ENCODE measurements at places on chromosomes 7 and 10.

DNA sequence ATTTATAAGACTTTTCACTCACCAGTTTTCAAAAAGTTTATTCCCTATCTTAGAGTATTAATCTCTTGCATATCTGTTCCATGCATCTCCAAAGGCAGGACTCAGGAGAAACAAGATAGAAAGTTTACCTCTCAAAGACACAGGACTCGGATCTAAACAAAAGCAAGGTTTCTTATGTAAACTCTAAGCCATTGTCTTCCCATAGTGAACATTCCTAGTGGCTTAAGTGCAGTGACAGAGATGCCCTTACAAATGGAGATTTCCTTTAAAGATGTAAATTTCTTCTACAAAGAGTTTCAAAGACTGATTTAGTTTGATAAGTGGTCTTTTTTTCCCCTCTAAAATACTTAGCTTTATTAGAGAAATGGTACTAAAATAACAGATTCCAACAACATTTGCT, 209.8 kb downstream of the ACTR3B start:
- no peak for DNase-seq

GRCh38 chr10:110184398-110184797, 23.0 kb upstream of the MXI1 start:
- no peak for DNase-seq

GRCh38 chr7:138478499-138478908, 18.4 kb downstream of the TRIM24 start:
- DNase-seq = no peak

GRCh38 chr7:41942468-41943093, 239.7 kb upstream of the INHBA start:
- no peak for DNase-seq

DNA sequence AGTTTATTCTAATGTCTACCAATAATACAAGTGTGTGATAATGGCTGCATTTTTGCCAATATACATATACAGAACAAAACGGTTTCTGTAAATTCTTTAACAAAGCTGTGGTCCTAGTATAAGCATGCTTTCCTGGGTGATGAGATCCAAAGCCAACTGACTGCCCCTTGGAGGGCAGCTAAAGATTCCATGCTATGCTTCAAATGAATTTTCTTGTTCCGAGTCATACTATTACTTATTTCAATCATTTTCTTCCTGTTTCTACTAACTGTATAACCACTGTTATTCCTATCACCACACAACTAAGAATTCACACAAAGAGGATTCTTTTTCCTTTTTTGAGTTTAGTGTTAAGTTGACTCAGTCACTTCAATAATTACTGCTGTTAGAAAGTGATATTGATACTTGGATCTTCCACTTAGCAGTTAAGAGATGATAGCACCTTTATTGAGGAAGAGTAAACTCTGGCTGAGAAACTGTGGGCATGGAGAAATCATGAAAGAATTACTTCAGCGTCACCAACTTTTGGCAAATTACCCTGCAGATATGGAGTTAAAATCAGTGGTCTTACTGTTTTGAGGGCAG, 197.5 kb downstream of the ARL4A start:
- DNase-seq = no peak

- no peak for DNase-seq
Measured at GRCh38 chr7:95396136-95397032, at the start of gene PON3. TSS of gene PON3 (minus strand) at chr7:95396375. CDS start at chr7:95396350, 25 bp downstream.

GRCh38 chr7:114158275-114158674, 239.5 kb upstream of the PPP1R3A start:
- no peak for DNase-seq

DNA sequence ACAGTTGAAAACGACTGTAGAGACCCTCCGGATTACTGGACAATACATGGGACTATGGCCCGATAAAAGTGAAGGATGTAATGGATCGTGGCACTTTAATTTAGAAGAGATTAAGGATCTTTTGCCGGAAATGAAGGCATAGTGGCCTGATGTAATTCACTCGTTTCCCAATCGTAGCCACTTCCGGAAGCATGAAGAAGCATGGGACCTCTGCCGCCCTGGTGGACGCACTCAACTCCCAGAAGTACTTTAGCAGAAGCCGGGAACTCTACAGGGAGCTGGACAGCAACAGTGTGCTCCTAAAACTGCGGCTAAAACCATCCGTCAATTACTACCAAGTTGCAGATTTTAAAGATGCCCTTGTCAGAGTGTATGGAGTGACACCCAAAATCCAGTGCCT, 59.6 kb upstream of the NUPR2 start:
- DNase-seq = no peak

DNA sequence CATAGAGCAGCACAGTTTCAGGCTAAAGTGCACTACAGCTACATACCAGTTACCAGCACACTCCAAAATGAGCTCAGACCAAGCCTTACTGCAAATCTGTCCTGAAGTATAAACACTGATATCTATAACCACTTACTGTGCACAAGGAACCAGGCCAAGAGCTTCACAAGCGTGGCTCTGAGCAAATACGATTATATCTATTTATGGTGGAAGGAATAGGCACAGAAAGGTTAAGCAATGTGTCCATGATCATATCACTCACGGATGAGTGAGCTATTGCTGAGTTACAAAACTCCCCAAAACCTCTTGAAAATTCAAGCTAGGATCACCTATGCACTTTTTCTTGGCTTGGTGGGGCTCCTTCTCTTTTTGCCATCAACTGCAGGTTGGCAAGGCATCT, 84.9 kb downstream of the GPAM start:
- DNase-seq = no peak

DNA sequence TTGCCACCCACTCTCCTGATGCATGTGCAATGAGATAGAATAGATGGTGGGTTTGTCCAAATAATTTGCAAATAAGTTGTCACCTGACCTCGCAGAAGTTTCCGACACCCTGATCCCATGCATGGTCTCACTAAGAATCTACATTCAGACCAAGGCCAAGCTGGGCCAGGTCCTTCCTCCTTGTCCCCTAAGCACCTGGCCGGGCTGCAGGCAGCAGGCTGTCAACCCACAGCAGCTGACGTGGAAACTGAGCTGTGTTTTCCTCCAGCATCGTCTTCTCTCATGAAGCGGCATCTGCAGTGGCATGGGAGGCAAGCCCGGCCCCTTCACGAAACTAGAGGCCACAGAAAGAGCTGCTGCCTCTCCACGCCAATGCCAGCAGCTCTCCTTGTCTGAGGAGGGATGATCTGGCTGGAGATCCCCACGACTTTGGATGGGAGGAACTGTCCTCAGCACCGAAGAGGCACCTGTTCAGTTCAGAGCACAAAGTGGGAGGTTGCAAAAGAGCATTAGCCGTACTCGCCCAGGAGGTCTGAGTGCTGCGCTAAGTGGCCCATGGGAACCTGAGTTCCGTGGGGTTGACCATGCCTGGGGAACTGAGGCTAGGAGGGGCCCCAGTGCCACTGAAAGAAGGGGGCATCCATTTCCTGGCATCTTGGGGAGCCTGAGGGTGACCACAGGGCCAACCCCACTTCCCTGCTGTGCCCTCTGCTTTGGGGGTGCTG, 110.5 kb upstream of the INSIG1 start:
- DNase-seq = no peak

DNA sequence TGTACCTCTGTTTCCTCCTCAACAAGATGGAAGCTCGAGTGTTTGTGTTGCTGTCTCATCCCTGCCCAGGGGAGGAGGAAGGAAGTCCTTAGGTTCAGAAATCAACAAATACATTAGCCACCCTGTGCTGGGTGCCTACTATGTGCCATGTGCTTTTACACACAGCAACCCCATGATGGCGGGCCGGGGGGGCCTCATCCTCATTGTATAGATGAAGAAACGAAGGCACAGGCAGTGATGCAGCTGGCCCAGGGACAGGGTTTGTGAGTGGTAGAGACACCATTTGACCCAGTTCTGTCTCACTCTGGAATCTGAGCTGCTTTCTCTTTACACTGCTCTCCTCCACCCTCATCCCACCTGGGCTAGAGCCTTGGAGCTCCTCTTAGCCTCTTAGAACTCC, 1.9 kb upstream of the CALHM2 start:
- DNase-seq = no peak

DNA sequence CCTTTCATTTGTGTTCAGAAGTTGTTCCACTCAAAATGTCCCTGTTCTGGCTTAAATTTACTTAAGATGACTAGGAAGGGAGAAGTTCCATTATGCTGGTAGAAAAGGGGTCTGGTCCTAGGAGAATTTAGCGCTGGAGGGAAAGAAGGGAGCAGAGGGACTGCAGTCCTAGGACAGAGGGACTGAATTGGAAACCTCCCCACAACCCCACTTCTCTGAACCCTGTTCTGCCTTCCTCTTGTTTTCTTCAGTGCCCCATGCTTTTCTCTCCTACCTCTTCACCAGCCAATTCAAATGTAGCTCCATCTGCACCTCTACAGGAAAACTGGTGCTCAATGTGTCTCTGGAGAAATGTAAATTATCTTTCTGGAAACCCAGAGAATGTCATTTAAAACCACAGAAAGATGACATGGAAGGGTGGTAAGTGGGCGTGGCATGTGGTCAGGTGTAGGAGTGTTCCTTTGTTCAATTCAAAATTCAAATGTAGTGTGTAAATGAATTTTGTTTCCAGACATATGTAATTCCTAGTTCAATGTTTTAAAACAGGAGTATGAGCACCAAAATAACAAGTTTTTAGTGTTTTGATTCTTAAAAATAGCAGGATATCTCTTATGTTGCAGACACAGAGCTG, 24.0 kb upstream of the RHOBTB1 start:
- no peak for DNase-seq

DNA sequence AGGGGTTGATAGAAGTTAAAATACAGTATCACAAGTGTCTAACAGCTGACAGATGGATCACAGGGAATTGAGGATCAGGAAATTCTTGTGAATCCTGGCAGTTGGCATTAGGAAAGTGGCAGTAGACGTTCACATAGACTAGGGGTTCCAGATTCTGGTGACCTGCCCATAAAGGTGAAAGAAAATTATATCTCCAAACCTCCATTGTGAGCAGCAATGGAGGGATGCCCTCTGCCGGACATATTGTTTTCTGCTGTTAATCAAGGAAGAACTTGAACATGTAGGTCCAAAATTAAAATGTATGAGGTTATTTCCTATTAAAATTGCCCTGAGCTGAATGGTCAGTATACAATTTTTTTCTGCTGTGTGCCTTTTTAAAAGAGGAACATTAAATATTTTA, 5.1 kb downstream of the NME8 start:
- no peak for DNase-seq

GRCh38 chr10:7896297-7896696, 78.0 kb downstream of the TAF3 start:
- no peak for DNase-seq

GRCh38 chr7:140084142-140084655, 21.4 kb upstream of the PARP12 start:
- no peak for DNase-seq

DNA sequence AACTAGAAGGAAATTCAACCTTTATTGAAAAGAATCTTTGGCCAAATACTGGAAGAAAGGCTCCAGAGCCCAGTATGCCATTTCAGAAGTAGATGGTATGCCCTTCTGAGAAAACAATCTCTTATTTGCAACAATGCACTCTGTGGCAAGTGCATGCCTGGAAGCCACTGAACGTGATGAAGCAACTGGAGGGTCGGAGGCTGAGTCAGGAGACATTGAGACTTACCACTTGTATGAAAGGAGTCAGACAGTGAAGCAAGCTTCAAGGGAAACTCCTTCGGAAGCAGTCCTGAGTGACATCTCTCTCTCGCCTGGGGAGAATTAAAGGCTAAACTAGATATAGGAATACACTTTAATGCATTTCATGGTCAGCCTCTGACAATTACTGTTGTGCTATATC, 353.7 kb downstream of the NRG3 start:
- no peak for DNase-seq

DNA sequence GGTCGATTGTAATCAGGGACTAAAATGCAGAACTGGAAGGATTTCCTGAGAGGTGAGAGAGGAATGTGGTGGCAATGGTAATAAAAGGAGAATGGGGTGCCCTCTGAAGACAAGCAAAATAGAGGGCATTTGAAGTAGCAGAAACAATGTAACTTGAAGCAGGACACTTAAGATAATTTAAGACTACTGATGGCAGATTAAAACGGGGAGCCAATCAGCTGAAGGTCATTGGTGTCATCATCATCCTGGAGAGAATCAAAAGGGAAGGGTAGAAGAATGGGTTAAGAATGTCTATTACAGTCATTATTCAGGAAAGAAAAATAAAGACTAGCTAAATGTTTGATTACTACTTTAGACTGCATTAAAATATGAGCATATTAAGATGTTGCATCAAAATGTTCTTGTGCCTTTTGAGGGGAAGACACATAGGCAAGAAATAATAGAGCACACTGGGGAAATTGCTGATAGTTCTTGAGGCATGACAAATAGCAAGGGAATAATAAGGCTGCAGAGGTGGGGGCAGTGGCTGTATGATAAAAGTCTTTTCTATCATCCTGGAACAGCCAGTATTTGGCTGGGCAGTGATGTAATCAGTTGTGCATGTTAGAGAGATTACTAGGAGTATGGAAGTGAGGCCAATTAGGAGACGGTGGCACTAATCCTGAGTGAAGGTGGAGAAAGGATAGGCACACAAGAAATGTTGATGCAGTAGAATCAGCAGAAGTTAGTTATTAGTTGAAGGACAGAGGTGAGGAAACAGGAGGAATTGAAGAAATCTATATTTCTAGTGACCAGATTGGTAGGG, 60.2 kb downstream of the CCDC71L start:
- no peak for DNase-seq

DNA sequence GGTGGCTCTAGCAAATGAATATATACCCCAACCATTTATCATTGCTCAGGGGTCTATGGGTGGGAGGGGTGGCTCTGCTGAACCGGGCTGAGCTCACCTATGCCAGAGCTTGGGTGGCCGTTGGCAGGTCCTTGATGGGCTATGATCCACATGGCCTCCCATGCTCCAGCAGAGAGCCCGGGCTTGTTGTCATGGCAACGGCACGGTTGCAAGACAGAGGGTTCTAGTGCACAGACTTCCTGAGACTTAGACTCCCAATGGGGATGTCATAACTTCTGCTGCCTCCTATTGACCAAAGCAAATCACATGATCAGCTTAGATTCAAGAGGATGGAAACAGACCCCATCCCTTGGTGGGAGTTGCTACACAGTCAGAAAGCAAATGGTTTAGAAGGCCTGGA, 36.4 kb upstream of the CARD11 start:
- DNase-seq = no peak

DNA sequence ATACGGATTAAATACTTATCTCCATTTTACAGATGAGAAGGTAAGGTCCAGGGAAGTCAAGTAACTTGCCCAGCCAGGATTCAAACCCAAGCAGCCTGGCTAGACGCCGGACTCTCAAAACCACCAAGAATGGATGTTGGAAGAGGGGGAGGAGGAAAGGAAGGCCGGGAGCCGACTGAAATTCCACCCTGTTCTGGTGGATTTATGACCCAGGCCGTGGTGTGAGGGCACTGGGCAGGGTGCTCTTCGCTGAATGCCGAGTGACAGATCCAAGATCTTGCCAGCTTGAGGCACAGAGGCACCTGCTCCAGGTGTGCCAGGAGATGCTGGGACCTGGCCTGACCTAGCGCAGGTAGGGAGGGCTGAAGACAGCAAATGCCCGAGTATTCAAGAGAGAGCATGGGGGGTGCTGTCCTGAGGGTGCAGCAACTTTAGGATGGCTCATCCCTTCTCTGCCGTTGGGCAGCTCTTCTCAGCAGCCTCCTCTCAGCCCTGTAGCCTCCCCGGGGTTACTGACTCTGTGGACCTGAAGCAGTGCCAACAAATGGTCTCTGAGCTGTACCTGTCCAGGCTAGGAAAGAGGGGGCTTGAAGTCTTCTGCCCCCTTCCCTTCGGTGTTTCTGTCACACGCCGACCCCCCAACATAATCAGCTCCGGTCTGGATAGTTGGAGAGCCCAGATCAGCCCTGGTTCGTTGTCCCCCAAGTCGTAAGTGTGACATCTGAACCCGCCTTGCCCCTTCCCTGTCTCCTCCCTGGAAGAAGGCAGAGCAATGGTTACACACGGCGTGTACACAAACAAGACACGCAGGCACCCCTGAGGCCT, 713 bp downstream of the LOXL4 start:
- DNase-seq = no peak

- DNase-seq = no peak
Measured at GRCh38 chr10:84088626-84089025, 50.7 kb upstream of the GHITM start.
